ENCODE measurements at places on chromosomes 4 and X. TPM values are rescaled to one million over a fixed set of nuclear protein-coding genes. Genes with fewer than 3 reads are reported as not detected.

GRCh38 chr4:17702641-17703040, 78.8 kb downstream of the FAM184B start:
- DNase-seq, result peak; percentile 22

GRCh38 chrX:50180073-50180940, 20.5 kb downstream of the AKAP4 start:
- no peak for DNase-seq

- DNase-seq, result no peak
These were observed 9.1 kb downstream of the OCRL start for GRCh38 chrX:129549124-129549523.

DNA sequence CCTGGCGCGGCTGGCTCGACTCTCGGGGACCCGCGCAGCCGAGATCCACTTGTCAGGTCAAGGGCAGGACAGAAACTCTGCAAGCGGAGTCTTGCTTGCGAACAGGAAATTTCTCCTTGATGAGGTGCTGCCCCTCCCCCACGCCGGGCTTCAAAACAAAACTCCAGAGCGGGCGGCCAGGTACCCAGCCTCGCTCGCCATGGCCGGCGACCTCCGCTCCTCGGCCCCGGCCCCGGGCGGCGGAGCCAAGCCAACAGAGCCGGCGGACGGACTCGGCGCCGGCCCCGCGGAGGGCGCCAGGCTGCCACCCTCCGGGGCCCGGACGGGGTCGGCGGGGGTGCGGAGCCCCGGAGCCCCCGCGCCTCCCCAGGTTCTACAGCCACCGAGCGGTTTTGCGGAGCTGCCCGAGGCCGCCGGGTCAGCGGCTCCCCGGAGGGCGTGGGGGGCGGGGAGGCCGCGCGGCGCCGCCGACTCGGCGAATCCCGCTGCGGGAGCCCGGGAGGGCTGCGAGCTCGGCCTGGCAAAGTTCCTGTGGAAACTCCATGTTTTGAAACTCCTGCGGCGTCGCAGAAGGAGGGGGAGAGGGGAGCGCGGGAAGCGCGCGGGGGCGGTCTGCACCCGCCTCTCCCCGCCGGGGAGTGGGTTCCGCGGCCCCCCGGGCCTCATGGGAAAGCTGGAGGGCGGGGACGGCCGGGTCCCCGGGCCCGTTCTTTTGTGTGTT, 11.7 kb upstream of the BCOR start:
- peak; percentile 68 for DNase-seq

DNA sequence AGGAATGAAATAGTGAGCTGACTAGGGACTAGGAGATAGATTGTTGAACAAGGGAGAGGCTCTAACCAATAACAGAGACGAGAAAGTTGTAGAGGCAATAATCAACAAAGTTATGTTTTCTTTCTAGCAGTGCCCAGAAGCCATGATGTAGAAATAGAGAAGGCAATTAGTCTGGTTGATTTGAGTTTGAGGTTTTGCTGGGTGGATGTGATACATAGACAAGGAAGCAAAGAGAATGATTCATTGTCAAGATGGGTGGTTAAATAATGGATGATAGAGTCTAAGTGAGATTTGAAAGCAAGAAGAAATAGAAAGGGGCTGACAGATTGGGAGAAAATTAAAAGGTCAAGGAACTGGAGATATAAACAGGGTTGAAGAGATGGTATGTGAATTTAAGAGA, 11.2 kb downstream of the RBM41 start:
- no peak for DNase-seq

DNA sequence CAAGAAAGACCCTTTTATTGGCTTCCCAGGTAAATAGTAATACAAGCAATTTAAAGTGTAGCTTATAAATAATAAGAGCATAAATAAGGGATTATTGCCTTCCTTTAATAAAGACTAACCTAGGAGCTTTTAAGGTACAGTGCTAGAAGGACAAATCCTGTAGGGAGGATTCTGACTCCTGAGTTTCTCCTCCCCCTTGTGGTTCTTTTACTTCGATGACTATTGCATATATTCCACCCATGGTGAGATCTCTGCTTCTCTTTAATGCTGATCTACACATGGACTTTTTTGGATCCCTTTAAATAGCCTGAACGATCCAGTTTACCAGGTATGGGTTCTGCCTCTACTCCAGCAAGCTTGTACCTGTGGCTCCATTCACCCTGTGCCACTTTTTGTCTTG, 2.5 kb downstream of the GALNT7 start:
- DNase-seq, result no peak

- DNase-seq, result no peak
These were observed 830 bp downstream of the HOPX start for GRCh38 chr4:56680266-56680665.

- DNase-seq, result no peak
These were observed 235.1 kb downstream of the PPARGC1A start for GRCh38 chr4:23654791-23655190.

DNA sequence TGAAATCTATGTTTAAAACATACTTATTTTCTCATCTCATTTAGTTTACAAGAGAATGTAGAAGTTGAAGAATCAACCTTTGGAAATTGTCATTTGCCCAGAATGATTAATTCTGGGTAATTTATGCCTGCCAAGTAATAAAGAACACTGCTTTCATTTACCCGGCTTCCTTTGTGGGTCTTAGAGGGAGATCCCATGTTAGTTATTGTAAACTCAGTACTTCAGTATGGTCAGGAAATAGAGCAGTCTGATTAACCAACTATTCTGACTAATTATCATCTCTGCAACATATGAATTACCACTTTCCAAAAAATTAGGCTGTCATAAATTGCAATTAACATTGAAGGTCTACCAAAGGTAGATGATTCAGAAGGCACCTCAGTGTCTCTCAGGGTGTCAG, 324.5 kb downstream of the HNRNPD start:
- DNase-seq, result no peak

DNA sequence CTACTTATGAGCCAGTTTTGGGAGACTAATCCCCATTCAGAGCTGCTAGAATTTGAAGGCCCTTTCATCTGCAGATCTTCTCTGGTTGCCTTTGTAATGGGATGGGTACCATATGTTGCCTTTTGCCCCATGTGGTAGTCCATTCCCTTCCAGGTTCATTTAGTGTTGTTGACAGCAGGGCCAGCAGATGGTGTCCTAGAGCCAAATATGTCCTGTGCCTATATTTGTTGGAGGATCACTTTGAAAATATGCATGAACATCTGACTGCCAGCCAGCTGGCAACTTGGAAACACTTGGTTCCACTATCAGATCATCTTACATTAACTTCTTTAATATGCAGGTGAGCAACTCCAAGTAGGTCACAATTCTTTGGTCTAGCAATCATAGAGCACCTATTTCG, 30.4 kb downstream of the CFAP299 start:
- DNase-seq, result peak; percentile 58

- DNase-seq, result no peak
These were observed 534.1 kb upstream of the GALNTL6 start for GRCh38 chr4:171279131-171279530.

DNA sequence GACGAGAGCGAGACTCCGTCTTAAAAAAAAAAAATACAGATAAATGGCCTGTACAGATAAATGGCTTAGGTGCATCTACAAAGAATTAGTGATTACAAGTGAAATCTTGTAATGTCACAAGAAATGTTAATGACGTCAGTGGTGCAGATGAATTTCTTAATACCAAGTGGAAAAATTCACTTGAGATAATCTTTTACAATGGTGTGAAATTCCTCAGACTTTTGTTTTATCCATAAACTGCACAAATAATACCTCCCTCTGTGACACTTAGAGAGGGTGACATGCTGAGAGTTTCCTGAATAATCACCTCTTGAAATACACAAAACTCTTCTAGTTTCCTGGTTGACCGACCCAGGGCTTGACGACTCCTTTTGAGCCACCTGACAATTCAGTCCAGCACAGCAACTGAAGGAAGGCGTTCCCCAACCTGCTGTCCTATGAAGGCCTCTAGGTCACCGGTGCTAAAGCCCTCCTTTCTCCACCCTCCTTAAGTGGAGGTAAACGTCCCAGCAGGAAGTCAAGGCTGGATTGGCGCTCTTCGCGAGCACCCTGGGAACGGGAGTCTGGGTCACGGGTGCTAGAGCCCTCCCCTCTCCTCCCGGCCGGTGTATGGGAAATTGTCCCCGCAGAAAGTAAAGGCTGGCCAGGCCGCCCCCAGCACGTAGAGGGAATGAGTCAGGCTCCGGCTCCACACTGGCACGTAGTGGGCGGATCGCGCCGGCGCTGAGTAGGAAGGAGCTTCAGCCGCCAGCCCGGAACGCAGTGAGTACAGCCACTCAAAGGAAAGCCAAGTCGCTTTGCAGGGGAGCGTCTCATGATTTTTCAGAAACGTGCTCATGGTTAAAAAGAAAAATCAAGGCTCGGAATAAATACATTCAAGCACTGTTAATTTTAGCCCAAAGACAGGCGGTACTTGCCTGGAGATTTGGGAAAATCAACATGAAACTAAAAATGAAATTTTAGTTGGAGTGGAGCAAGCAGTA, at the start of gene TMEM144:
Gene TMEM144, plus strand, starts transcription at position 662 of the 983 bp plus-strand sequence. CDS start 2,182 bp downstream, outside the sequence.
- peak; percentile 94 for DNase-seq

DNA sequence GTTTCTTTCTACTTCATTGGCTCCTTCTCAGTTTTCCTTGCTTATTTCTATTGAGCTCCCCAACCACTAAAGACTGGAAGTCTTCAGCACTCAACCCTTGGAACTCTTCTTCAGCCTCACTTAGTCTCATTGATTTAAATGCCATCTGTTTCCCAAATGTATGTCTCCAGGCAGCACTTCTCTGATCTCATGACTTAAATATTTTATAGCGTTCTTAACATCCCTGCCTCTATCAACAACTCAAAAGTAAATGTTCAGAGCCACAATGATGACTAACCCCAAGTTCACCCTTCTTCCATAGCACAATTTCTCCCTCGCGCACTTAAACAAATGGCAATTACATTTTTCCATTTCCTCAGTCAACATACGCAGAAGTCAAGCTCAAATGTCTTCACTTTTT, 1393.3 kb downstream of the ARAP2 start:
- no peak for DNase-seq

- no peak for DNase-seq
These were observed 1323.4 kb downstream of the C4orf33 start for GRCh38 chr4:130419211-130419975.

- DNase-seq, result no peak
These were observed 1073.7 kb downstream of the PDHA2 start for GRCh38 chr4:96913441-96914080.

DNA sequence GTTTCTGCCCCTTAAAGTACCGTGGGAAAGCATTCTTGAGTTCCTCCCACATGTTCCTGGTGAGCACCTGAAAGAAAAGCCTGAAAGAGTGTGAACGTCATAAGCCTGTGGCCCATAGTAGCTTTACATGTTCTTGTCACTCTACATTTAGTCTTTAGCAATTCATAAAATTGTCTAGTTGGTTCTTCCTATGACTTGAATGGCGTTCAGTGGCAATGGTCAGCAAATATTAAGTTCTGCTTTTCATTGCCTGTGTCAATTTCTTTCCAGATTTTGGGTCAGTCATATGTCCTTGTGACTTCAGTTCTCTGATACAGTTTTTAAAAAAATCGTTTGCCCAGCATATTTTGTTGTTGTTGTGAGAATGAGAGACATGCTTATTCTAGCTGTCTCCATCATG, 650.0 kb upstream of the BOD1L1 start:
- DNase-seq, result no peak

DNA sequence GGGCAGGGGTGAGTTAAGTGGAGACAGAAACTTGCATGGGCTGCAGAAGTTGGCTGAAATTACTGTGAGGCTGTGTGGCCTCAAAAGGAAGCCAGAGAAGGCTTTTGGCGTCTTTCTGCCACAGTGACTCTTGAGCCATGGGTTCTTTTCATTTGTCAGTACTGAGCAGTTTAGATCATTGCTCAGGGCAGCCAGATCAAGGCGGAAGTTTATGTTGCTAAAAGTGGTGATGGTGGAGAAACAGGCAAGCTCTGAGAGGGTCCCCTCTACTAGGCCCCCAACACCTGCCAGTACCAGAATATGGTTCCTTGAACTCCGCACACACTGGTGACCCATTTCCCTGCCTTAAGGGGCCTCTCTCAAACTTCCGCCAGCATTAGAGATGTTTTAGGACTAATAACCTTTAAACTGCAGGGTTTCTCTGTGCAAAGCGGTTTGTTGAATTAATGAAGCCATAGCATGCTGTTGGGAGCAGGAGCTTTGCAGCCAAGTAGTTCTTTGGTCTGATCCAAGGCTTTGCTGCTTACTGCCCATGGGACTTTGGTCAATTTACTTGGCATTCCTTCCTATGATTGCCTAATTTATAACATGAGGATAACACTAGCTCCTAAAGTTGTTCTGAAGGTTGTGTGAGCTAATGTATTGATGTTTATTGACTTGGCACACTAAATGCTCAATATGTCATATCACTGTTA, 34.5 kb downstream of the RNF175 start:
- no peak for DNase-seq

DNA sequence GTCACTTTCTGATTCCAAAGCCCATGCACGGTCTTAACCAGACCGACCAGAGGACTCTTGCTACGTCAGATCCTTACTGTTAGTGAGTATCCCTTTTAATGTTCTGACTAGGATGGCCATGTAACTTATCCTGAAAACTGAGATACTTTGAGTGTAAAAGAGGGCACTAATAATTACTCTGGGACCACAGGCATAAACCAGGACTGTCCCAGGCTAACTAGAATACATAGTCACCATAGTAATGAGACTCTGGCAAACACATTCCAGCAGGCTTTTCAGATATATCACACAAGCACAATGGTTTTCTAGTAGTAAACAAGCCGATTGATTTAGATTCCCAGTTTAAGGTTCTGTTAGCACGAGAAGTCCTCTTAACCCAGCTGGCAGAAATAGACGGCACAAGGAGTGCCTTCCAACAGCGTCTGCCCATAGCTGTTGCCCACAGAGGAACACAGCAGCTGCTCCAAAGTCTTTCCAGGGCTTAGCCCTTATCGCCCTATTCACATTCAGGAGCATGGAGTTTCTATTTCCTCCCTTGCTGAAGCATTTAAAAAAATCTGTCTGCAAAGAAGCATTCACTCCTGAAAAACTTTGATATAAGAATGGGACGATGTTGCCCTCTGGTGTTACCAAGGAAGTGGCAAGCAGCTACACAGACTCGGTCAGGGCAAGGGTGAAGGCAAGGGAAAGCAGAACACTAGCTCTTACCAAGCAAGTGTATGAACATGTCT, 92.4 kb downstream of the CXCL13 start:
- peak; percentile 63 for DNase-seq

DNA sequence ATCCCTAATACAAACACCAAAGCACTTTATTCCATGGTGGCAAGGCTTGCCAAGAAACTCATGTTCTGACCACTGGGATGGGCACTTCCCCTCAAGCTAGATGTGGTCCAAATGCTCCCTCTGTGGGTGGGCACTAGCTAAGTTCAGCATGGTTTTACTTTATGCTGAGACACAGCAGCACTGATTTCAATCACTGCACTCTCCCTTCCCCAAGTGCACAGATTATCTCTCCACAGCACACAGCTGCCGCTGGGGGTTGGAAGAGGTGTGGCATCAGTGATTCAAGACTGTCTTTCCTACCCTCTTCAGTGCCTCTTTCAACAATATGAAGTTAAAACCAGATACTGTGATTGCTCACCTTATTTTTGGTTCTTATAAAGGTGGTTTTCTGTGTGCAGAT, 16.5 kb upstream of the GUCY2F start:
- no peak for DNase-seq

The ABCB7 gene
- total RNA-seq, result 27.9 TPM

The GPR119 gene
- total RNA-seq, result 0.52 TPM

The EGF gene
- 2.2 TPM for total RNA-seq

The MAGEC2 gene
- total RNA-seq, result not detected

The SEPTIN6 gene
- total RNA-seq, result 9.4 TPM

The DCHS2 gene
- total RNA-seq, result 1.2 TPM

The GAB1 gene
- total RNA-seq, result 48.9 TPM

The TEX11 gene
- 0.94 TPM for total RNA-seq

The TCEAL9 gene
- total RNA-seq, result 23.9 TPM

The RASGEF1B gene
- 24.5 TPM for total RNA-seq

The SLC35A2 gene
- total RNA-seq, result 57.8 TPM

The WDR44 gene
- total RNA-seq, result 13.4 TPM

The F8 gene
- total RNA-seq, result 2.3 TPM

The SULT1B1 gene
- total RNA-seq, result 323 TPM

The CT83 gene
- not detected for total RNA-seq

All from colonic mucosa (tissue), 4 donors.